ENCODE measurements at places on chromosomes 2 and 18. TPM values are rescaled to one million over a fixed set of nuclear protein-coding genes. Genes with fewer than 3 reads are reported as not detected.
A peak's percentile ranks its signal among the peaks of the same experiment; 100 is the strongest.

DNA sequence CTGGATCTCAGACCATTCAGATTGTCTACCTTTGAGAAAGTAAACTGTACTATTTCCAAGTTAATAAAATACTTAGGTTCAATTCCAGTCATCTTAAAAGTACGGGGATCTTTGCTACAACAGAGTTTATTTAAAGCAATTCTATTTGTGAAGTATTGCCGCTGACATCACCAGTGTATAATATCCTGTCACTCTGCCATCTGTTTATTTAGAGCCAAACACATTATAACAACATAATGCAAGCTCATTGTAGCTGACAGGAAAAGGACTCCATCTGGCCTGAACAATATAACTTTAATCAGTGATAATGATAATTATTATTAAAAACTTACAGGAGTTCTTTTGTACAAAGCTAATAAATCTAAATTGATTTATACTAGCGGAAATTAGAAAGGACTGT lies 786.8 kb downstream of the ERBB4 start:
- DNase-seq = no peak

- no peak for DNase-seq
These were observed 163.6 kb upstream of the ACAA2 start for GRCh38 chr18:49976795-49977560.

DNA sequence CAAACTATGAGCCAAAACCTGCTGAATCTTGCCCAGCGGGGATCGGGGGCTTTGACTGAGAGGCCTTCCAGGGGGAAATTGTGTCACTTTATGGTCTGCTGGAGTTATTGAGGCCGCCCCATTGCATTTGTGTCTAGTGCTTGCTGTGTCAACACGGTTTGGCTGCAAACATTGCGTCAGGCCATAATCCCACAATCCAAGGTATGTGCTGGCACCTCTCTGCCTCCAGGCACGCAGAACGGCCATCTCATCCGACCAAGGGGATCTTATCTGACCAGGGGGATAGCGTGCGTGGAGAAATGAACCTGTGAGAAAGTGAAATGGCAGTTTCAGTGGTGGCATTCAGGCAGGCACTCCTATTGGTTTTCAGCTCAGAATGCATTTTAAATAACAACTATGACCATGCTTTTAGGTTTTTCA lies 18.1 kb upstream of the LYPD6B start:
- peak; percentile 70 for DNase-seq

DNA sequence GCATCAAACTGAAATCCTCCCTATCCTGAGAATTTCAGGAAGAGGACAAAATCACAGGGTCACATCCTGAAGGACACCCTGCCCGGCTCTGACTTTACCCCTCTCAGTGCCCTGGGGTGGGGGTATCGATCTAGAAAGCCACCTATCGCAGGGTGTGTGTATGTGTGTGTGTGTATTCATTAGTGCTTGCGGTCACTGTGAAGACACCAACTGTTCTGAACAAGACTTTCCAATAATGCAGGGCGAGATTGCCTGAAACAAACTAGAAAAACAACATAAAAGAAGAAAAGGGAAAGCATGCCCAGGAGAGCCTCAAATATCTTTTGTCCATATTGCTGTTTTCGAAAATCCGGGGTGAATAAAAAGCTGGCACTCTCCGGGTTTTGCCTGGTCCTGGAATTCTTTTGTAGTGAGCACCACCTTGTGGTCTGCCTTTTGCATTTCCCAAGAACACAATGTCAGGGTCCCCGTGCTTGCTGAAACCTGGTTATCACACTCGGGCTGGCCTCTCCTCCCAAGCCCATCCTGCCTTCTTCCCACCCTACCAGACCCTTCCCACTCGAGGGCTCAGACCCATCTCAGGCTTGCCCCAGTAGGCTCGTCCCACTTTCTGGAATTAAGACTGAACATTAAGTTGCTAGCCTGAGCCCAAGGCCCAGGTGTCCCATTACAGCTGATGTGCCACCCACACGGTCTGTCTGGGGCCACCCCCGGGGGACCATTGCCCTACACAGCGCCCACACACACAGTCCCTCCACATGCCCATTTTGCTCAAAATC lies 25.0 kb upstream of the COPS8 start:
- DNase-seq = peak; percentile 45

- no peak for DNase-seq
These were observed 38.5 kb downstream of the REV1 start for GRCh38 chr2:99451280-99451679.

- DNase-seq = peak; percentile 53
These were observed 31.4 kb upstream of the CASP8 start for GRCh38 chr2:201228912-201229290.

- no peak for DNase-seq
These were observed 32.3 kb upstream of the ITSN2 start for GRCh38 chr2:24392542-24393059.

The EGR4 gene
- total RNA-seq = not detected

The POTEJ gene
- total RNA-seq = 0.17 TPM
